ENCODE measurements at places on chromosomes 11 and 22.

DNA sequence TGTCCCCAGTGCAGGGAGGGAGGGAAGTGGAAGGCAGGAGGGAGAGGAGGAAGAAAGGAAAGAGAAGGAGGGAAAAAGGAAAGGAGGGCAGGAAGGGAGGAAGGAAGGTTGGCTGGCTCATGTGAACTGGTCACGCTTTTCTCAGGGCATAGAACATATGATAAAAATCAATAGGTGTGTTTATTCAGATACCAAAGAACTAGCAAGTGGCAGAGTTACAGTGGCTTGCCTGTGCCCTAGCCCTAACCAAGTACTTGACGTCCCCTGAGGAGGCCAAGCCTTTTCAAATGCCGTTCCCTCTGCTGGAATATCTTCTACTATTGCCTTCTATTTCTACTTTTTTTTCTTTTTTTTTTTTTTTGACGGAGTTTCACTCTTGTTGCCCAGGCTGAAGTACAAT is 33.5 kb downstream of the CHRDL2 start:
- no peak for DNase-seq

GRCh38 chr11:30125456-30125855 is 105.4 kb upstream of the FSHB start:
- no peak for DNase-seq

DNA sequence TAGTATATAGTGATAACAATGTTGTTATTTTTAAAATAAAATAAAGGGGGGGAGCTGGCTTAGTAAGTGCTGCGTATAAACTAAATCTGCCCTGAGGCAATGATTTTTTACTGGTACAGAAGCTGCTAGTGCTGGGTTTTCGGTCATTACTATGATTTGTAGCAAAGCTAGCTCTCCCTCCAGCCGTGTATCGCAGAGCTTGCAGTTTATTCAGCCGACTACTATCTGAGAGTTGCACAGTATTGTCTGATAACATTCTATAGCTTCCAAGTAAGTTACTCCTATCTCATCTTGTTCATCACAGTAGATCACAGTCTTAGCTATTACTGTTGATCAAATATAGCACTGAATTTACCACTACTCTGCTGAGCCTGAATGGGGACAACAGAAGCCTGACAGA is 805.5 kb upstream of the ARHGAP42 start:
- DNase-seq = no peak

DNA sequence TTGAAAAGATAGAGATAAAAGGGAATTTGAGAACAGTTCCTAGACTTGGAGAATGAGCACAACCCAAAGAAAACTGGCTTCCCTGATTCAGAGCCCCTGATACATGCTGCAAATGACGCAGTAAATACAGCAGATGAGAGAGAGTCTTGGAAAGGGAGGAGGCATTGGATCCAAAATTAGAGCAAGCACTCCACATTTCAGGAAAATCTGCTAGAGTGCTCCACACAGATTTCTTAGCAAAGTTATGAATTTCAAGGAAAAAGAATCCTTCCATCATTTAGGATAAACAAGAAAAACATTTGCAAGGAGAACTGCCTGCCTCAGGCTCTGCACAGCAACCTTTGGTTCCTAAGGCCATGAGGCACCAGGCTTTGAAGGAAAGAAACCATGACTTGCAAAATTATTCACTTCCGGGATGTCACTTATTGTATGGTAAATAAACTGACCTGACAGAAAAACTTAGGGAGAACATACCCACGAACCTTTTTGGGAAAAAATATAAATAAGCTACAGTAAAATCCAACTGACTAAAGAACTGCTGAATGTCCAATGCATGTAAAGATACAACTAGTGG is 89.8 kb upstream of the RTL6 start:
- no peak for DNase-seq

DNA sequence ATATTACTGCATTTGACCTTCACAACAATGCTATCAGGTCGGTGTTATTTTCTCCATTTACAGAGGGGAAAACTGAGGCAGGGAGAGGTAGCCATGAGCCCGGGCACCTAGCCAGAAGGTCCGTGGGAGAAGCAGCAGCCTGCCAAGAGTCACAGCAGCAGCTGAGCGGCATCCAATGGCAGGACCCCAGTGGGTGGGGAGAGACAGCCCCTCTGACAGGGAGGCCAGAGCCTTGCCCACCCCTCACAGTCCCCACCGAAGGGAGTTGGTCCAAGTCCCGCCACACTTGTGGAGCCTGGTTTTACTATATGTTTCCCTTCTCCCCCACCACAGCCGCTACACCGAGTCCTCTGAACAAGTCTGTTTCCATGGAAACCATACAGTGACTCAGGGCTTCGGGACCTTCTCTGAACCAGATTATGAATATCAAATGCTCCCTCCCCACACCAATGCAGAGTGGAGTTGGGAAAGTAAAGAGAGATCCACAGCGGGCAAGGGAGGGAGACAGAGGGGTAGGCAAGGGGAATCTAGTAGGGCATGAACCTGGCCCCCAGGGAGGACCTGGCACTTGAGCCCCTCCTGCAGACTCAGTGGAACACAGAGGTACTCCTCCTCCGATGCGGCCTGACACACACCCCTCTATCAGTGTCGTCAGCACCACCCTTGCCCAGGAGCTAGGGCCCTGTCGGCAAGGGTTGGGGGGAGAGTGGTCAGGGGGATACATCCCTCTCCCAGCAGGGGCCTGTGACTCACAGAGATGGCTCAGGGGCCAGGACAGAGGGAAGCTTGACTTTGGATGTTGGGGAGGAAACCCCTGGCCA is 2.5 kb downstream of the CHST1 start:
- peak; percentile 51 for DNase-seq

GRCh38 chr11:103384652-103385051 is 275.4 kb downstream of the DYNC2H1 start:
- no peak for DNase-seq

DNA sequence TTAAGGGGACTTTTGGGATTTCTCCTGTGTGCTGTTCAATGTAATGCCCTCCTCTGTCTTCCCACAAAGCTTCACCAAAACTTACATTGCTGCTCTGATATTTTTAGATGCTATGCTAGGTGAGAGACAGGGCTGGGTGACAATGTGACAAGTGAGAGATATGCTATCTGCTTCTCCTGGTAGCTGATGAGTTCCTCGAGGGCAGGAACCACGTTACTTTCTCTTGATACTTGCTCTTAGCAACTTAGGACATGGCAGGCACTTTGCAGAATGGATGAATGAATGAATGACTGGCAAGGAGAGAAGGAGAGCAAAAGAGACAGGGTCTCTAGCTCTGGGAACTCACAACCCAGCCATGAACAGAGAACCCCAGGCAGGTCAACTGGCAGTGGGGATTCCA is 115.4 kb downstream of the C11orf58 start:
- no peak for DNase-seq

GRCh38 chr22:29512031-29512430 is 32.0 kb downstream of the NEFH start:
- DNase-seq = no peak
